Retinal pigment epithelial cell (primary cell): ENCODE measurements at places on chromosomes 4 and X.

- DNase-seq = no peak
These were observed 25.4 kb downstream of the CFAP299 start for GRCh38 chr4:80360900-80361299.

DNA sequence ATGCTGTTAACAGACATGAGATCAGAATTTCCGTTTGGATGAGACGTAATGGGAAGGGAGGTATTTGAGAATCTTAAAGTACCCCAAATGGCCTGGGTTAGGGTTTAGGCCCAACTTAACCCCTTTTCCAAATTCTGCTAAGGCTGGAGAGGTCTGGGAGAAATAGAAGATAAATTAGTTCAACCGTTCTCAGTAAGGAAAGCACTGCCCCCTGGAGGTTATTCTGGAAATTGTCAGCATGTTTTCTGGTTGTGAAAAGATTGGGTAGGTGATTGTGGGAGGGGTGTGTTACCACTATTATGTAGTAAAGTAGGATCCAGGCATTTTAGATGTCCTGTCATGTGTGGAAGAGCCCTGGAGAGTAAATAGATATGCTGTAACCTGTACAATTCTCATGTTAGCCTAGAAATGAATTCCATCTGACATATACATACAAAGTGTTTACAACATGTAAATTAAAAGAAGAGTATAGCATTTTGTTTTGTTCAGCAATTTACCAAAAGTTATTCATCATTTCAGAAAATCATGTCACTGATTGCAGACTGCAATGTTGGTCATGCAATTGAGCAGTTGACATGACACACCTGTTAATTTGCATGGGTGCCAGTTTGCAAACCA lies 26.8 kb upstream of the GRXCR1 start:
- peak; percentile 10 for DNase-seq

GRCh38 chr4:41799126-41799525 lies 50.6 kb upstream of the PHOX2B start:
- no peak for DNase-seq

GRCh38 chr4:1760521-1761071 lies 32.5 kb upstream of the FGFR3 start:
- no peak for DNase-seq

GRCh38 chr4:81214881-81215868 lies at the start of gene PRKG2:
Gene PRKG2 (minus strand): TSS chr4:81215222. CDS start chr4:81205047, 10,175 bp downstream.
- DNase-seq = no peak

DNA sequence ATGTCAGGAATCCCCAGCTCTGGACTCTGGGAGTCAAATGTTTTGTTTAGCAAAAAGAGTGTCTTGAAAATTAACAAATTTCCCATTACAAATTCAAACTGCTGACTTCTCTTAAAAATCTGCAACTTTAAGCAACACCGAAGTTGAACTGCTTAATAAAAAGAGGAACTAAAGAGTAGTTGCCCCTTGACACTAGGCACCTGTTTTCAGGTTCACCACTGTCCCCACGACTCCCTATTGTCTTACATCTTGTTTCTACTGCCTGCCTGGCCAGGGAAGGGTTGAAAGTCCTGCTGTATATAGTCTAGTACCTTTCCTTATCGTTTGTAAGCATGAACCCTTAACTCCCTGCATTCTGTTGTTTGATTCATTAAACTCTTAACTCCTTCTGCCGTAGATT lies 173.9 kb downstream of the SCFD2 start:
- DNase-seq = no peak

GRCh38 chr4:44872246-44872645 lies 145.9 kb upstream of the GNPDA2 start:
- no peak for DNase-seq

GRCh38 chr4:34010751-34011519 lies 2233.4 kb downstream of the ARAP2 start:
- DNase-seq = no peak

GRCh38 chr4:93416344-93417128 lies 412.0 kb upstream of the ATOH1 start:
- no peak for DNase-seq

DNA sequence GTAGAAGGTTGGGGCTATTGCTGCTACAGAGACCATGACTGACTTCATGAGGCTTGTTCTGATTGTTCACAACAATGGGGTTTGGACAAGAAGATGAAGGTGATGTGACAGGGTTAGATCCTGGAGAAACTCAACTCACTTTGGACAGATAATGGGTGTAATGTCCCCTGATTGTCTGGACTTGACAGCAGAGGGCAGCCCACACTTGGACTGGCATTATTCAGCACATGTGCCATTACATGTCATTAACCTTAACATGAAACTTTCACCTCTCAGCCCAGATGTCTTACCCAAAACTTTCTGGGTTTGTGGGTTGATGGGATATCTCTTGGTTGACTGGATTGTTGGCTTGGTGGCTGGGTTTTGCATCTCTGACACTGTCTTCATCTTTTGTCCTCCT lies 101.5 kb downstream of the MXRA5 start:
- DNase-seq = no peak

GRCh38 chr4:38290366-38290765 lies 330.2 kb downstream of the PTTG2 start:
- no peak for DNase-seq

DNA sequence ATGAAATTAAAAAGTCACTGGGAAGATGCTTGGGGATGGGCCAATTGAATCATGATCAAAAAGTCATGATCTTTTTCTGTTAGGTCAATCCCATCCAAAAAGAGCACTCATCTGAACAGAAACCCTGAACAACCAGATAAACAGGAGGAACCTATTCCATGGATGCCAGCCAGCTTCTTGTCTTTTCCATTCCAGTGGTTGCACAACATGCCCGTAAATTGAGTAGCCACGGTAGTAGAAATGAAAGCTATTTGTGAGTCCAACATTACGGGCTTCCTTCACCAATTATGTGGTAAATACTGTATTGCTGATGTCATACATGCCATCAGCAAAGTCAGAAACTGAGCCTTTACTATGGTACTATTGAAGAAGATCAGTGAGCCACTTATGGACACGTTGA lies 982.4 kb upstream of the HS3ST1 start:
- DNase-seq = no peak

DNA sequence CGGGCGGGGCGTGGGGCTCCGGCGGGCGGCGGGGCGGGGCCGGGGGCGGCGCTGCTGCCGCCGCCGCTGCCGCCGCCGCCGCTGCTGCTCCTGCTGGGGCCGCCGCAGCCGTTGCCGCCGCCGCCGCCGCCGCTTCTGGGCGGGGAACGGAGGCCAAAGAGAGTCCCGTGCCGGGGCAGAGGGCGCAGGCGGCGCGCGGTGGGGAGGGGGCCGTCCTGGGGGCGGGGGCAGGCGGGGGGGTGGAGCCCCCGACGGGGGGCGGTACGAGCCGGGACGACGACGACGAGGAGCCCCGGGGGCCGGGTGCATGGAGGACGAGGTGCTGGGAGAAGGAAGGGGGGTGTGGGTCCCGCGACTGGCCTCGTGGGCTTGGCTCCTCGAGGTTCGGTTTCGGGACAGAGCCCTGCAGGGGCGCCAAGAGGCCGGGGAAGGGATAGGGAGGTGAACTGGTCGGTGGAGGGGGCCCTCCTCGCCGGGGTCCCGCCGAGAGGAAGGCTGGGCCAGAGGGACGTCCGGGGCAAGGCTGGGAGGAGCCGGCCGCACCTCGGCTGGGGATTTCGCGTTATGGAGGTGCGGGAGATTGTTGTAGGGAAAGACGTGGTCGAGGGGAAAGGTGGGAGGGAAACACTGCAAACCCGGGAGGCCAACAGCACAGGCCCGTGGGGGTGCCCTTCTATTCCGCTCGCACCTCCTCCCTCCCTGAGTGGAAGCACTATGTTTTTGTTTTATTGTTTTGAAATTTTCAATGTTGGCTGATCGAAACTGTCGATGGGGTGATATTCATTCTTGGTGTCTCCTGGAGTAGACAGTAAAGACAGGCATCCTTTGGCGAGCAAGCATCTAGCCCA lies 1.9 kb downstream of the BCORL1 start:
- DNase-seq = no peak

- no peak for DNase-seq
These were observed 61.9 kb upstream of the TCEAL2 start for GRCh38 chrX:102063445-102064074.

GRCh38 chrX:118459494-118459893 lies 36.1 kb upstream of the DOCK11 start:
- no peak for DNase-seq

GRCh38 chrX:115147220-115147619 lies 42.0 kb upstream of the RBMXL3 start:
- DNase-seq = peak; percentile 2

- DNase-seq = no peak
These were observed 2.3 kb downstream of the IRF2 start for GRCh38 chr4:184471881-184472613.

GRCh38 chrX:25039036-25039435 lies 23.3 kb upstream of the ARX start:
- no peak for DNase-seq
